Thoracic aorta (tissue), 2 donors: ENCODE measurements at places on chromosomes 6 and 20.

DNA sequence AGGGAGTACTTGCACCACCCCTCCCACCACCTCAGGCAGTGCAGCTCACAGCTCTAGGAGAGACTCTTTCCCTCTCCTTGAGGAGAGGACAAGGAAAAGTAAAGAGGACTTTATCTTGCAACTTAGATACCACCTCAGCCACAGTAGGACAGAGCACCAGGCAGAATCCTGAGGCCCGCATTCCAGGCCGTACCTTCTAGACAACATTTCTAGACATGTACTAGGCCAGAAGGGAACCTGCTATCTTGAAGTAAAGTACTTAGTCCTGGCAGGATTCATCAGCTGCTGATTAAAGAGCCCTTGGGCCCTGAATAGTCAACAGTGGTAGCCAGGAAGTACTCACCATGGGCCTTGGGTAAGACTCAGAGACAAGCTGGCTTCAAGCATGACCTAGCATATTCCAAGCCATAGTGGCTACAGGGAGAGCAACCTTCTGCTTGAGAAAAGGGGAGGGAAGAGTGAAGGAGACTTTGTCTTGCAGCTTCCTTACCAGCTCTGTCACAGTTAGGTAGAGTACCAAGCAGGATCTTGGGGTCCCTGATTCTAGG lies 384.4 kb upstream of the RNF217 start:
- no peak for DNase-seq

DNA sequence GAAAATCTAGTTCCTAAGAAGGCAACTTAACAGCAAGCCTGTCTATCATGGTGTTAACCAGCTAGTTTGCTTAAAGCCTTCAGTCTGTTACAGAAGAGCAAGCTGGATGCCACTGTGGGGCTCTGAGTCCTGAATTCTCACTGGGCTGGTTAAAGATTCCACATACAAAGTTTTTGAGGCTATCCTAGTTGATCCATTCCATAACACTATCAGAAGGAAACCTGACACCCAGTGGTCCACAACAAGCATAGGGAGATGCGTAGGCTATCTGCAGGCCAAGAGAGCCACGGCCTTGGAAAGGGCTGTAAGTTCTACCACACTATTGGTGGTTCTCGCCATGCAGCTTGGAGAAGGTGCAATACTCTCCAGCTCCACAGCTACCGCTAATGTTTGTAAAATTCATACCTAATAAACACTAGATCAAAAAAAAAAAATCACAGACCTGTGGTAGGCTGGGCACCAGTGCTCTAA lies 420 bp upstream of the MCCD1 start:
- DNase-seq: no peak

- DNase-seq: no peak
These were observed 63.6 kb downstream of the CDS2 start for GRCh38 chr20:5190444-5190843.

DNA sequence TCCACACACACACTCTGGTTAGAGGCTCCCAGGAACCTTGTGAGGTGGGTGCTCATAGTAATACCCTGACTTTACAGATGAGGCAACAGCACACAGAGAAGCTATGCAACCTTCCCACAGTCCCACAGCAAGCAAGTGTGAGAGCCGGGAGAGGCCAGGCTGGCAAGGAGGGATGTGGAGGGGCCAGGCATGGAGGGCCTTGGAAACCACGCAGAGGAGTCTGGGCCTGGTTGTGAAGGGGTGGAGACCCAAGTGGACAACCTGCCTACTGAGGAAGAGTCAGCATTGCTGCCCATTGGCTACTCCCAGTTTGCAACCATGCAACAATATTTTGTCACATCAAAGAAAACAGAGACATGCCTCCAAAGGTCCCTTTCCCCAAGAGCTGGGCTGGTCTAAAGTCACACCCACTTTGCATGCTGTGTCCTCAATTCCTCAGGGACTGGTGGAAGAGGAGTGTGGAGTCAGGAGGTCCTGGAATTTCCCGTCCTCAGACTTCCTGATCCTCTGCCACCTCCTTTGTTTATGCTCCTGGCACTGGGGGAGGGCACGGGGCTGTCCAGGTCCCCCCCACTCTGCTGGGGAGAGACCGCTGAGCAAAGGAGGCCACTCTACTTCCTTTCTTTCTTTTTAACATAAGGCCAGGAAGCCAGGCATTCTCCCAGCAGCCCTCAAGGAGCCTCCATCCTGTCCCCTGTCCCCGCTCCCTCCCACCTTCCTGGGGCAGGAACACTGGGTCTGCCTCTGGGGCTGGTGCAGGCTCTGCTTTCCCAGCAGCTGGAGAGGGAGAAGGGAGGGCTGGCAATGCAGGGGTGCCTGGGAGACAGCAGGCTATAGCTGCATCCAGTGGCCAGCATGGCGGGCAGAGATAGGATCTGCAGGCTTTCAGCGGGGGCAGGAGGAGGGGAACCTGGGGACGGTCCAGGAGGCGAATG lies 68.3 kb downstream of the NOL4L start:
- DNase-seq: no peak

DNA sequence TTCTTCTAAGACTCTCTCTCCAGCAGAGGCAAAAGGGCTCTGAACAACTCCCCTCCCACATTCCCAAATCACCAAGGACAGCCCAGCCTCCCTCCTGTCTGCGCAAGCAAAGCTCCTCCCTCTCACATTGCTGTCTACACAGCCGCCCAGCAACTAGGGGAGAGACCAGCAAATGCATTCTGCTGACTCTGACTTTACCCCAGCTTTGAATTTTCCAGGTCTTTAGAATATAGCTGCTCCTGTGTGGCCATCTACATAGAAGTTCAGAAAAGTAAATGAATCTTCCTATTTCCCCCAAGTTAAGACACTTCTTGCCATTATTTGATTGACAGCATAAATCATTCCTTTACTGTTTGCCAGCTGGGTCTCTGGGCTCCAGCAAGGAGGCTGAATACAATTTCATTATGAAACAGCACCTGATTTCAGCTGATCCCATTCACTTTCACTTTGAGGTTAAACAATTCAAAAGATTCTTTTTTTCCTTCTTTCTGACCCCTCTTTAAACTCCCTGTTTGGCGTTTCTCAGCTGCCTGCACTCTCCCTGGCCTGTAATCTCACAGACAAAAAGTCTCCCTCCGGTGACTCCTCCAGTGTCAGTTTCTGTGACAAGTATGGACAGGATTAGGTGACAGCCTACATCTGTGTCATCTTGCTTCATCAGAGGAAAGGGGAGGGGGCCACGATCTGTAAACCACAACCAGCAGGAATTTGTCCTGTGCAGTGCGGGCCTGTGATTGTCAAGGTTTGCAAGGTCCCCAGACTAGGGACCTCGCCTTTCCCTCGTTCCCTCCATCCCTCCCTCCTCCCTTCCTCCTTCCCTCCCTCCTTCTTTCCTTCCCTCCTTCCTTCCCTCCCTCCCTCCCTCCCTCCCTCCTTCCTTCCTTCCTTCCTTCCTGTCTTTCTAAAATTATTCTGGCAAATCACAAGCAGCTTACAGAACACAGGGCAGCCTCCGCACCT lies 205.6 kb upstream of the RIN2 start:
- no peak for DNase-seq

DNA sequence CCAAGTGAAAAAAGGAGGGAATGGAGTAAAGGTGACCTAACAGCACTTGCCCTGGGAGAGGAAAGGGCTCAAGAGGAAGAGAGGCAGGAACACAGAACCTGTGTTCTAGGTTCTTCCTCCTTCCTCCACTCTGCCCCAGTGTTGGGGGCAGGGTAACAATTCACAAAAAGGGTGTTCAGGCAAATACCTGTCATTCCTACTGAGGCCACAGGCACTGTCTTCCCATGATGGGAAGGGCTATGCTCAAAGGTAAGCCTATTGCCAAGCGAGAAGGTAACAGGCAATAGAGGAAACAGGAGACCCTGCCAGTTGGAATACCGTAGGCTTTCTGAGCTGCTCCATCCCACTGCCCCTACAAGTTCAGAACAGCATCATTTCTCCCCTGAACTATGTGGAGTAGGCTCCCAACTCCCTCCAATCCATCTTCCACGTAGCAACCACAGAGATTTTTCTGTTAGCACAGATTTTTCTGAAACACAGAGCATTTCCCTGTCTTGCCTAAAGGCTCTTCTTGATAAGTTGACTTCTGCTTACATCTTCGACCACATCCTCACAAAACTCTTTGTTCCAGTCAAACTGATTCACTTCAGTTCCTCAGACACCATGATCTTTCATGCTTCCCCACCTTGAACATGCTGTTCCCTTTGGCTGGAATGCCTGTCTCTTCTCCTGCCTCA lies 2.7 kb downstream of the AGPAT1 start:
- no peak for DNase-seq

DNA sequence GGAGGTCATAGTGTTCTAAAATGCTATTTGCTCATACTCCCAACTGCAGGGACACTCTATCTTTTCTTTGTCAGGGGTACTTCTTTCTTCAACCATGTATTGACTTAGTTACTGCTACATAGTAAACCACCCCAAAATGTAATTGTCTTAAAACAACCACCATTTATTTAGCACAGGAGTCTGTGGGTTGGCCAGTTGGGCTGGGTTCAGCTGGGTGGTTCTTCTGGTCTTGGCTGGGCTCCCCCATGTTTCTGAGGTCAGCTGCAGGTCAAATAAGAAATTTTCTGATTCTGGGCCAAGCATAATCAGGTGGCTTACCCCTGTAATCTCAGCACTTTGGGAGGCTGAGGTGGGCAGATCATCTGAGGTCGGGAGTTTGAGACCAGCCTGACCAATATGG lies 220.0 kb upstream of the BTBD3 start:
- DNase-seq: no peak

- DNase-seq: no peak
These were observed 47.6 kb downstream of the KIZ start for GRCh38 chr20:21173485-21173884.

- no peak for DNase-seq
These were observed 76.8 kb upstream of the FOXP4 start for GRCh38 chr6:41469156-41470028.

DNA sequence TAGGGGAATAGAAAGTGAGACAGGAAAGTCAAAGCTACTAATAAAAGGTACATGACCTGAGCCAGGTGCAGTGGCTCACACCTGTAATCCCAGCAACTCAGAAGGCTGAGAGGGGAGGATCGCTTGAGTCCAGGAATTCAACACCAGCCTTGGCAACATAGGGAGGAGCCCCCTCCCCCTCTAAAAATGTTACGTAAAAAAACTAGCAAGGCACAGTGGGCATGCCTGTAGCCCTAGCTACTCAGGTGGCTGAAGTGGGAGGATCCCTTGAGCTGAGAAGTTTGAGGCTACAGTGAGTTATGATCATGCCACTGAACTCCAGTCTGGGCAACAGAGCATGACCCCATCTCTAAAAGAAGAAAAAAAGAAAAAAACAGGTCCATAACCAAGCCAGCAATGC lies 186.1 kb upstream of the RIN2 start:
- DNase-seq: no peak

DNA sequence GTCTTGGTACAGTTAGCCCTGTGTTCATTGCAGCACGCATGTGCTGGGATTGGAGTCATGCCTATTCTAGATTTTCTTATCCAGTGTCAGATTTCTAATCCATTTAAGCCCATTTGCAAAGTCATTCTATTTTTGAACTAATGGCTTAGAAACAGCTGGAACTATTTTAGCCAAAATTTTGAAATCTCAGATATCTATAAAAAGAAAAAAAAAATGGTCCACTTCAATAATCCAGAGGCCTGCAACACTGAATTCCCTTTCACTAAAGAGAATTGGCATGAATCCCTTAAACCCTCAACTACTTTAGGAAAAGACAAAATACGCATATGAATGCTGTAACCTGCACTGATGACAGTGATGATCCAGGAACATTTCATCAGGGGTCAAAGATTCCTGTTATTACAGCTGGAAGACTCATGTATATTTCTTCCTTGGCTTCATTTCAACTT lies 1.5 kb downstream of the COL21A1 start:
- DNase-seq: no peak

DNA sequence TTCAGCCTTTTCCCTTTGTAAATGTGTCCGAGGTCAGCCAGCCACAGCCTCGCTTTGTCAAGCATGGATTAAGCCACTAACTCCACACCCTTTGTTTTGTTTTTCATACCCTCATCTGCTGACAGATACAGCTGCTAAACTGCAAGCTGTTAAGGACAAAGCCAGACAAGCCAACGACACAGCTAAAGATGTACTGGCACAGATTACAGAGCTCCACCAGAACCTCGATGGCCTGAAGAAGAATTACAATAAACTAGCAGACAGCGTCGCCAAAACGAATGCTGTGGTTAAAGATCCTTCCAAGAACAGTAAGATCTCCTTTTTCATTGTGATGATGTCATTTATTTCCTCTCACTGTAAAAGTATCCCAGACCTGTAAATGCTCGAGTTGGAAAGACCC lies 269.3 kb downstream of the ARHGAP18 start:
- DNase-seq: no peak

- no peak for DNase-seq
These were observed 59.2 kb downstream of the RAB44 start for GRCh38 chr6:36756786-36757185.

DNA sequence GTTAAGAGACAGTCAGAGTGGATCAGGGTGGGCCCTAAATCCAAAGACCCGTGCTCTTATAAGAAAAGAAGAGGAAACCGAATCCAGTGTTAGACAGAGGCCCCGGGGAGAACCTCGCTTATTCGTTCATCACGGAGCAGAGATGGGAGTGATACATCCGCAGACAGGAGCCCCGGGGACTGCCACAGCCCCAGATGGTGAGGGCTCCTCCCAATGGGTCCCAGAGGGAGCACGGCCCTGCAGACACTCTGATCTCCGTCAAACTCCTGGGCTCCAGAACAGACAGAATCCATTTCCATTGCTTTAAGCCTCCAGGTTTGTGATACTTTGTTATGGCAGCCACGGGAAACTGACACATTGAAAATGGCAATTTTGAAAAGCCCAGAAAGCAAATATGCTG lies 47.0 kb downstream of the CDH4 start:
- no peak for DNase-seq

- no peak for DNase-seq
These were observed 26.1 kb upstream of the ADTRP start for GRCh38 chr6:11804701-11805100.

GRCh38 chr20:57562541-57563465 lies 1.9 kb downstream of the PCK1 start:
- no peak for DNase-seq

DNA sequence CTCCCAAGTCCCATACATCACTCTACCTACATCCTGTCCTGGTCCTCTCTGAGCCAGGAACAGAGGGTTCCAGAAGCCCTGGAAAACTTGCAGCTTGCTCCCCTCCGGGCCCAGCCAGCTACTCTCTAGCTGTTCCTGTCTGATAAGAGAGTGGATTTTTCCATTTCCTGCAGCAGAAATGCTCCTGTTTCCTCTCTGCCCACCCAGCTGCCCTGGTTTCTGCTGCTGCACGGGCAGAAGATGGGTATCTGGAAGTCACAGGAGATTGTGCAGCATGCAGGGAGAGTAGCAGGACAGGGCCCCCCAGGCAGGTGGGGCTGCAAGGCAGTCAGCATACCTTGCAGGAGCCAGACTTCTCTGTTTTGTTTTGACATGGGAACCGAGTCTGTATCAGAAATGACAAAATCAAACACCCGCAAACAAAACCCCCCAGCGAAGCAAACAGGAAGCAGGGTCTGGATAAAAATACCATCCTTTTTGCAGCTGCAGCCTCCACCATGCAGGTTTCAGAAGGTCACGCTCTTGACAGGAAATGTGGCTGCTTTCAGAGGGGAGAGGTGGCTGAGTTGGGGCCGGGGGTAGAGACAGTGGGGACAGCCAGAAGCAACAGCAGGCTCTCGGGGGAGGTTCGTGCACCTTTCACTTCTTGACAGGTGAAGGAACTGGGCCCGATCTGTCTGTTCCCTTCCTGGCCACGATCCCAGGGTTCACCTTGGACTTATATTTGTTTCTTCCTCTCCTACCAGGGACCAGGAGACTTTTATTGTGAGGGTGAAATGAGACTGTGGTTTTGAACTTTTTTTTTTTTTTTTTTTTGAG lies 50.8 kb upstream of the FAM83D start:
- DNase-seq: no peak

- DNase-seq: no peak
These were observed 939.0 kb downstream of the TBC1D32 start for GRCh38 chr6:120395330-120395729.

GRCh38 chr6:19219931-19220330 lies 617.2 kb upstream of the ID4 start:
- DNase-seq: no peak
